Midbrain (tissue), 1 donor: ENCODE measurements at places on chromosomes 5 and 9.

GRCh38 chr9:88801214-88801796 lies 190.0 kb upstream of the S1PR3 start:
- DNase-seq = no peak

GRCh38 chr5:157516626-157517325 lies 56.8 kb downstream of the NIPAL4 start:
- DNase-seq = no peak

- DNase-seq = no peak
Observed at GRCh38 chr5:116562669-116563068, 12.0 kb downstream of the SEMA6A start.

DNA sequence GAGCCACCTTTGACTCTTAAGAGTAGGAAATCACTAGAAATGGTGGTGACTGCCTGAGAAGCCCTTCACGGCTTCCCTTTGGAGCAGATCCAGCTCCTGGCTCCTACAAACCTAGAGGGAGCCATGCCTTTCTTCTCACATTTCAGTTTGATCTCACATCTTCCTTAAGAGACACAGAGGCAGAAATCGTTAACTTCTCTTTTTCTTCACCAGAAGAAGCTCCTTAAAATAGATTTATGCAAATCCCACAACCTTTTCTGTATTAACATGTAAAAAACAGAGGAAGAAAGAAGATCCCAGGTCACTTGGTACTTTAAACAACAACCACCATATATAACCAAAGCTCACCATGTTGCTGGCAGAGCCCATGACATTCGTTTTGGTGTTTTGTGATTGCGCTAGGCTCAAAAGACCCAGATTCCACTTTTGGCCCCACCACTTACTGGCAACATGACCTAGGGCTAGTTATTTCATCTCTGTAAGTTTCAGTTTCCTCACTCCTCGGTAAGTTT lies 29.6 kb downstream of the PAX5 start:
- DNase-seq = no peak

DNA sequence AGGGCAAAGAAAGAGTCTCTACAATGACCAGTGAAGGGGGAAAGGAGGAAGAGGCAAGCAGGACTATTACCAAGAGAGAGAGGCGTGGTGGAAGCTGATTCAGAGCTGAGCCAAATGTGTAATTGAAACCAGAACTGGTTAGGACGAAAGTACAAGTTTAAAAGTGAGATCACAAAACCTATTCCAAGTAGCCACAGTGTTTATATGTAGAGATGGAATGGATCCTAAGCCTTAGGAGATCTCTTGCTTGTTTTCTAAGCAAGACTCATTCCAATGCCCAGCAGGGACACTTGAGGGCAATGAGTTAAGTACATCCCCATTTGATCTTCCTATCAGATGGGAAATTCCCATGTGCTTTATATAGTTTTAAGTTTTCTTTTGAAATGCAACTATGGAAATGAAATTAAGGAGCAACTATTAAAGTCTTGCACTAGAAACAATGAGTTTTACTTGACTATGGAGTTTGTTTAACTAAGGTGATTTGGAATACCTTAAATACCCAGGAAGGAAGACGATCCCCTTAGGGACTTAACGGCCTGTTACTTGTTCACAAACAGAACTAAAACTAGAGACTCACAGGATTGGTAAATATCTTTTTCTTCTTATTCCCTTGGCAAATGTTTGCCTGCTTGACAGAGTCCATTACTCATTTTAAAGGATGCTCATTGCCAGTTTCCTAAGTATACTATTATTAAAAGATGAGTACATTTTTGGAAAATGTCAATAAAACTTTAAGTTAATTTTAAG lies 51.1 kb upstream of the SNX2 start:
- no peak for DNase-seq
